ENCODE measurements at places on chromosomes 5 and 9.

- DNase-seq: no peak
Measured at GRCh38 chr5:28110781-28111180, 1072.4 kb upstream of the CDH9 start.

GRCh38 chr9:6672118-6672517 is 26.6 kb upstream of the GLDC start:
- DNase-seq: no peak

- DNase-seq: no peak
Measured at GRCh38 chr9:75709698-75710097, 180.8 kb upstream of the PCSK5 start.

DNA sequence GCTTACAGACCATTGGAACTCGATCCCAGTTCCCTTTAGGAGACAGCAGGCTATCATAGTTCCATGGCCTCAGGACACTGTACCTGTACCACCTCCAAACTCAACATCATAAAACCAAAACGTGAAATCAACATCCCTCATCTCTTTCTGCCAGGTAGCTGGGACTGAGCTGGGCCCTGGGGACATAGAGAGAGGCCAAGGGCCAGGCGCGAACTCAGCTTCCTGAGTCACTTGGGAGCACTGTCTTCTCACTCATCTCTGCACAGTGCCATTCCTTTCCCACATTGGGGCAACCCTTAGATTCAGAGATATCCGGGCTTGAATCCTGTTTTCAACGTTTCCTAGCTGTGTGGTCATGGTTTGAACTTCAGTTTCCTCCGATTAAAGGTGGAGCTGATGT is 12.2 kb downstream of the DAB2IP start:
- no peak for DNase-seq

DNA sequence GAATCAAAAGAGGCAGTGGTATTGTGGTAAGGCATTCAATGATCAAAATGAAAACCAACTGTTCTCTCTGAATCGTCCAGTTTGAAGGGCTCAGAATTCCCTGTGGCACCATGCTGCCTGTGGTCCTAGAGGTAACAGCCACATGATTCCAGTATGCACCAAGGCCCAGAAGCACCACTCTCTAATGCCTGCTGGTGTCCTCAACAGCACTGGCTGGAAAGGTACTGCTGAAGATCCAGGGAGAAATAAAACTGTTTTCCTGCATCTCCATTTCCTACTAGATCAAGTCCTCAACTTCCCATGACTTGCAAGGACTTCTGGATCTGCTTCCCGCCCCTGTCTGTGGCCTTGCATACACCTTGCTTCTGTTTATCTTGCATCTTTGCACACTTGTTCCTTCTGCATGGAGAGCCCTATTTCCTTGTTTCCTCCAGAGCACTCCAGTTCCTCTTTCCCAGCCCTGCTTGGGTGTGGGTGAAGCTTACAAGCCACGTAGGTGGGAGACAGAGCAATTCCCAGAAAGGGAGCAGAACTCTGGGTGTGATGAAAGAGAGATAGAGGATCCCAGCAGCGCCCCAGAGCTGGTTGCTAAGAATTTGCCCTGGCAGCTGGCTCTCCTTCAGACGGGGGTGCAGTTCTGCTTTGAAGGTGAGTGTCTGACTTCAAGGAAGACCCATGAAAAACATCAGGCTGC is 41.0 kb upstream of the EQTN start:
- DNase-seq: no peak

- DNase-seq: no peak
Measured at GRCh38 chr5:121377461-121377860, 474.2 kb upstream of the FTMT start.

DNA sequence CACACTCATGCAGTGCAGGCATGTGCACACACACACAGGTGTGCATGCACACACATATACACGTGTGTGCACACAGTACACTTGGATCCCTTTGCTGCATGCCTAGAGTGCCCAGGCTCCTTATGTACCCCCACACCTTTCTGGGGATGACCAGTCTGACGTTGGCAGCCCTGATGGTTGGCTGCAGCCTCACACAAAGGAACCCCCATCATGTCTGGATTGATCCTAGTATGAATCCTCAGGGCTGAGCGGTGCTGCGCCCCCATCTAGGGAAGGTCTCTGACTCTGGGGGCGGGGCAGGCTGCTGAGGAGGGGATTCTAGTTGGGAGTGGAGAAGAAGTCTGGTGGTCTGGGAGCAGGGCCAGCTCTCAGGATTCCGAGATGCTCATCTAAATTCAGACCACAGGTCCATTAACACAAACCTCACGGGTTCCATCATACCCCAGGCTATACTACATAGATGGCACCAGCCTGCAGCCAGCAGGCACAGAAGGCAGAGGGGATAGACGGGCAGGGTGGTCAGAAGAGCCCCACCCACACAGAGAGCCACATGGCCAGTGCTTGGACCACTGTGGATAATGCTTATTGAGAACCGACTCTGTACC is 50.5 kb upstream of the OLFM1 start:
- DNase-seq: no peak

DNA sequence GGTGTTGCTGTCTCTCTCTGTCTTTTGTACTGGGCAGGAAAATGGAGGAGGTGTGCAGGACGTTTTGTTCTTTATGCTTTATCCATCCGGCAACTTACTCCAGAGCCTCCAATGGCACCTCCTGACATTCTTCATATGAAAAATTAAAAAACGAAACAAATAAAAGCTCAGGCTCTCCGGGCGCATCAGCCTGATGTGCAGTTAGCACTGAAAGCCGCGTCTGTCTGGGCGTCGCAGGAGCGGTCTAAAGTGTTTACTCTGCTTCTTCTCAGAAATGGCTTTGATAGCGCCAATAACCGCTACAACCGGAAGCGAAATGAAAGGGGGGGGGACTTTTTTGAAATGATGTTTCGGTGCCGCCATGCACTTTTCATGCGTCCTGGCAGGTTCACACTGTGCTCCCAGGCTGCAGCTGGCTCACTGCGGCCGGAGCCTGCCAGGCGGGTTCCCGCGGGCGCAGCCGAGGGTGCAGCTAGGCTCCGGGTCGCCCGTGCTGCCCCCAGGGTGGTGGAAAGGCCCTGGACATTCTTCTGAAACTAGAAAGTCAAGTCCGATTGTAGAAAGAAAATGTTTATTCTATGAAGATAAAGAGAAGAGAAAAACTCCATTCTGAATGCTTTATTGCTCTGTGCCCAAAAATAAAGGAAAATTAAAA is 407.7 kb upstream of the IRX1 start:
- no peak for DNase-seq

- DNase-seq: no peak
Measured at GRCh38 chr5:179872055-179872827, 13.6 kb upstream of the MRNIP start.

GRCh38 chr5:154005648-154006047 is 33.1 kb downstream of the FAM114A2 start:
- no peak for DNase-seq

GRCh38 chr5:139138809-139139208 is 59.4 kb downstream of the SIL1 start:
- no peak for DNase-seq

Measured in esophagus squamous epithelium (tissue), 5 donors.